ENCODE measurements at places on chromosomes 12 and 14.

- no peak for DNase-seq
Observed at GRCh38 chr14:106489112-106489881, 962.9 kb downstream of the TMEM121 start.

GRCh38 chr14:40494483-40494882, 1062.2 kb upstream of the FBXO33 start:
- DNase-seq = no peak

DNA sequence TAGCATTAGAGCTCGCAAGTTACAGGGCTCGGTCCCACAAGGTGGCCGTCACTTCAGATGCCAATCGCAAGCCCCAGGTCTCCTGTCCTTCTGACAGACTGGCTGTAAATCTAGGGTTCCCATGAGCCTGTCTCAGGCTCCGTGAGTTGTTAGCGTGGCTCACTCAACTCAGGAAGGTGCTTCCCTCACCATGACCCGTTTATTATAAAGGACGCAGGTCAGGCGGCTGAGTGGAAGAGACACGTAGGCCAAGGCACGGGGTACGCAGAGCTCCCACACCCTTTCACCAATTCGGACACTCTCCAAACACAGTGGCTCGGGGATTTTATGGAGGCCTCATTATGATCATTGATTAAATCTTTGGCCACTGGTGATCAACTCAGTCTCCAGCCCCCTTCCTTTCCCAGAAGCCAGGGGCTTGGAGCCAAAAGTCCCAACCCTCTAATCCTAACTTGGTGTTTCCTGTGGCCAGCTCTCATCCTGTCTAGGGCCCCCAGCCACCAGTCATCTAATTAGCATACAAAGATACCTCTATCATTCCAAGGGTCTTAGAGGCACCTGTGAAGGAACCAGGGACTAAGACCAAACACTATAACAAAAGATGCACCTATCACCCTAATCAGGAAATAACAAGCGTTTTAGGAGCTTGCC, 25.8 kb upstream of the LRTM2 start:
- no peak for DNase-seq

- DNase-seq = no peak
Observed at GRCh38 chr14:50979941-50980850, 35.9 kb upstream of the PYGL start.

- DNase-seq = no peak
Observed at GRCh38 chr14:71529848-71530247, 402.4 kb upstream of the RGS6 start.

- no peak for DNase-seq
Observed at GRCh38 chr12:46617167-46617566, 208.6 kb downstream of the SLC38A4 start.

- DNase-seq = no peak
Observed at GRCh38 chr12:98635657-98636323, 8.8 kb downstream of the IKBIP start.

Measured in activated effector memory CD4-positive, alpha-beta T cell treated with anti-CD3 and anti-CD28 coated beads, Interleukin-2, amount 50 U/mL, for 16 hours (primary cell).